ENCODE measurements at places on chromosomes 16 and 17. TPM values are rescaled to one million over a fixed set of nuclear protein-coding genes. Genes with fewer than 3 reads are reported as not detected.

The BICDL2 gene
- 1.9 TPM for total RNA-seq

The YPEL2 gene
- 17.1 TPM for total RNA-seq

The CCDC78 gene
- total RNA-seq: 1.9 TPM

The GAS2L2 gene
- not detected for total RNA-seq

The OTOA gene
- 0.18 TPM for total RNA-seq

GRCh38 chr16:30368792-30369090 is 1.6 kb downstream of the TBC1D10B start:
- H3K27ac ChIP-seq: peak overlapping the region; percentile 80
- DNase-seq: no peak
- peak overlapping the region; percentile 86 for H3K4me3 ChIP-seq
- H3K4me1 ChIP-seq: peaks cover 53% of the 10 kb centered on the region

DNA sequence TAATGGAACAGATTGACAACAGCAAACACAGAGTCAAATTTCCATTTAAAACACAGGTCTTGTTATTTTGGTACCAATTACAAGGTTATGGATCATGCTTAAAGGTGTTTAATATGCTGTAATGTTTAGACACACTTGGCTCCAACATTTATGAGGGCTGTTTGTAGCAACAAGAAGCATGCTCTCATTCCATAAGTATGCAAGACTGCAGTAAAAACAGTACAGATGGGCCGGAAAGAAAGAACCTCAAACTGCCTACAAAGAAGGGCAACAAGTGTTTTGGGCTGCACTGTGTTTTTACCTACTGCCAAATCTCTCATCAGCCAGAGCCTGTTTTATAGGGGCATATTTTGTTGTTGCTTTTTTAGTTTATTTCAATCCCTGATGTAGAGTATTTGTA is 100.5 kb upstream of the HS3ST3A1 start:
- no peak overlapping the region for H3K4me3 ChIP-seq
- no peaks in the 10 kb centered on the region for H3K36me3 ChIP-seq
- no peak for DNase-seq
- H3K27me3 ChIP-seq: peaks cover 3% of the 10 kb centered on the region
- no peak overlapping the region for H3K27ac ChIP-seq

- H3K4me1 ChIP-seq: peaks cover 26% of the 10 kb centered on the region
- H3K27me3 ChIP-seq: no peaks in the 10 kb centered on the region
- H3K36me3 ChIP-seq: peaks cover 14% of the 10 kb centered on the region
- no peak for DNase-seq
- no peak overlapping the region for H3K27ac ChIP-seq
These were observed 39.5 kb downstream of the VMP1 start for GRCh38 chr17:59746849-59747445.

- DNase-seq: no peak
- H3K36me3 ChIP-seq: peaks cover 3% of the 10 kb centered on the region
- no peak overlapping the region for H3K4me3 ChIP-seq
- no peak overlapping the region for H3K27ac ChIP-seq
- peaks cover 7% of the 10 kb centered on the region for H3K27me3 ChIP-seq
These were observed 203.9 kb downstream of the CEP112 start for GRCh38 chr17:65987988-65988387.

- H3K27ac ChIP-seq: peak overlapping the region; percentile 32
- H3K4me1 ChIP-seq: peaks cover 42% of the 10 kb centered on the region
- no peaks in the 10 kb centered on the region for H3K27me3 ChIP-seq
- H3K36me3 ChIP-seq: no peaks in the 10 kb centered on the region
- DNase-seq: peak; percentile 51
- peak overlapping the region; percentile 24 for H3K4me3 ChIP-seq
These were observed 18.0 kb downstream of the C17orf75 start for GRCh38 chr17:32323811-32324491.

DNA sequence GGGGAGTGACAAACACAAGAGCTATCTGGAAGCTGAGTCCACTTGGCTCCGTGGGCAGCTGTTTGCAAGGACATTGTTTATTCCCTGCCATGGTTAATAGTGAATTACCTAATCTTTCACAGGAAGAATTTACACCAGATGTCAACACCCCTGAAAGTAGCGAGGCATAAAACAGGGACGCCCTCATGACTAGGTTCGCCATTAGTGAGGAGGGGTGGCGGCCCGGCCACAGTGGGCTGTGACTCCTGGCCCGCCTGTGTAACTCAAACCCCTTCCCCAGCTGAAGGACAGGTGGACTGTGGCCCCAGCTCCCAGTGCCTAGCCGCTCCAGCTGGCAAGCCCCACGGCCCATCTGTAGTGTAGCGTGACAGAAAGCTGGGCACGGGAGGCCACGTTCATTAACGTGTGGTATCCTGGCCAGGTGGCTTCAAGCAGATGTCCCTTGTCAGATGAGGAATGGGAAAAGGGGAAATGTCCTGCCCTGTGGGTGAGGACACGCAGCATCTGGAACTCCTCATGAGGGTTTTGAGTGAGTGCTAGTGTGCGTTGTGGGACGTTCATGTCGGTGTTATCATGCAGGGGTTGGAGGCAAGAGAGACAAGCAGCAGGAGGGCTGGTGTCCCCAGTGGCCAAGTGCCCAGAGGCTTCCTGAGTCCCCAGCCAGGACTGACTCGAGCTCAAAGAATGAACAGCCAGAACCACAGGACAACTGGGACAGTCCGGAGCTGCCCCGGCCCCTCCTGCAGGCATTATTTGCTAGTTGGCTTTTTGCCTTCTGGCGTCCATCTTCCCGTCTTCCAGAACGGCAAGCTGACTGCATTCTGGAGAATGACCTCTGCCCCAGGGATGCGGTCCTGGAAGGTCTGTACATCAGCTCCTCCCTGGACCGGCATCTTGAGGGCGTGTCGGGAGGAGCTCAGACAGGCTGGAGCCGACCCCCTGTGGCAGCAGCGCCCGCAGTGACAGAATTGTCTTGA is 19.2 kb downstream of the KDM8 start:
- no peaks in the 10 kb centered on the region for H3K27me3 ChIP-seq
- H3K4me3 ChIP-seq: no peak overlapping the region
- DNase-seq: no peak
- H3K36me3 ChIP-seq: peaks cover 37% of the 10 kb centered on the region
- peaks cover 21% of the 10 kb centered on the region for H3K4me1 ChIP-seq

DNA sequence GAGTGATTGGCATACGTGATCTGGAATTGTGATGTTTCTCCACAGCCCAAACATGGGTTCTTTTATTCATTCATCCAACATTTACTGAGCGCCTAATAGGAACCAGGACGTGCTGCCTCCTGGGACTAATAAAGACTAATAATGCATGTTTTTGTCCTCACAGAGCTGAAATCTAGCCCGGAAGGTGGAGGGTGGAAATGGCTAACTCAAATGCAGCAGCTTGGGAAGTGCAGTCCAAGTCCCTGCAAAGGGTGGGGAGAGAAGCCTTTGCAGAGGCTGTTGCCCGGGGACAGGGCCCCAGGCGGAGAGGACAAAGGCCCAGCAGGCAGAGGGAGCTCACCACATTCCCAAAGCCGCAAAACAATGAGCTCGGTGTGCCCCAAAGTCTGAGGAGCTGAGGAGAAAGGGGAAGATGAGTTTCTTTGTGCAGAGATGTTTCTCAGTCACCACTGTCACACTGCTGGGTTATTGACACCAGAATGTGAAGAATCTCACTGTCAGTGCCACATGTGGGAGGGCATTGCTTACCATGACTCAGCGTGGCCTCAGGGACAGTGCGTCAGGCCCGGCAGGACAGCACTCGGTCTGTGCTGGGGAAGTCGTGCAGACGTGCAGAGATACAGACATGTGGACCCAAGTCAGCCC is 118.2 kb upstream of the CHMP6 start:
- no peaks in the 10 kb centered on the region for H3K27me3 ChIP-seq
- peak overlapping the region; percentile 40 for H3K27ac ChIP-seq
- peaks cover 80% of the 10 kb centered on the region for H3K4me1 ChIP-seq

DNA sequence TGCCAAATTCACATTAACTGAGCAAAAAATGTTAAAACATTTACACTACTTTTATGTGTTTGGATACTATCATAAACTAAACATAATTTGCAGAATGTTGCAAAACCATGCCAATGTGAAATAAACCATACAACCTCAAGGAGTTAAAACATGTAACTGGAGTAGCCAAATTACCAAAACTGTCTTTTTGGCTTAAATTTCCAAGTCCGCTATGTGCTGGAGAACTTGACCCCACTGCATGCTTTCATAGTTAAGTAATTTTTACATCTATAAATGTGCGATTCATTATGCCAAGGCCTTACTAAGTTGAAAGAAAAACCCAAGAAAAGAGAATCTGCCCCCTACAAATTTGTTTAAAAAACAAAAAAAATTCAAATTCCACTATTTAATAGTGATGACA is 28.2 kb downstream of the BRD7 start:
- H3K4me3 ChIP-seq: no peak overlapping the region
- H3K4me1 ChIP-seq: peaks cover 56% of the 10 kb centered on the region
- peak overlapping the region; percentile 51 for H3K27ac ChIP-seq
- H3K27me3 ChIP-seq: no peaks in the 10 kb centered on the region
- no peak for DNase-seq

GRCh38 chr16:86401126-86401525 is 109.2 kb upstream of the FOXF1 start:
- no peaks in the 10 kb centered on the region for H3K4me1 ChIP-seq
- H3K4me3 ChIP-seq: no peak overlapping the region
- H3K36me3 ChIP-seq: no peaks in the 10 kb centered on the region
- no peak for DNase-seq
- no peaks in the 10 kb centered on the region for H3K27me3 ChIP-seq

DNA sequence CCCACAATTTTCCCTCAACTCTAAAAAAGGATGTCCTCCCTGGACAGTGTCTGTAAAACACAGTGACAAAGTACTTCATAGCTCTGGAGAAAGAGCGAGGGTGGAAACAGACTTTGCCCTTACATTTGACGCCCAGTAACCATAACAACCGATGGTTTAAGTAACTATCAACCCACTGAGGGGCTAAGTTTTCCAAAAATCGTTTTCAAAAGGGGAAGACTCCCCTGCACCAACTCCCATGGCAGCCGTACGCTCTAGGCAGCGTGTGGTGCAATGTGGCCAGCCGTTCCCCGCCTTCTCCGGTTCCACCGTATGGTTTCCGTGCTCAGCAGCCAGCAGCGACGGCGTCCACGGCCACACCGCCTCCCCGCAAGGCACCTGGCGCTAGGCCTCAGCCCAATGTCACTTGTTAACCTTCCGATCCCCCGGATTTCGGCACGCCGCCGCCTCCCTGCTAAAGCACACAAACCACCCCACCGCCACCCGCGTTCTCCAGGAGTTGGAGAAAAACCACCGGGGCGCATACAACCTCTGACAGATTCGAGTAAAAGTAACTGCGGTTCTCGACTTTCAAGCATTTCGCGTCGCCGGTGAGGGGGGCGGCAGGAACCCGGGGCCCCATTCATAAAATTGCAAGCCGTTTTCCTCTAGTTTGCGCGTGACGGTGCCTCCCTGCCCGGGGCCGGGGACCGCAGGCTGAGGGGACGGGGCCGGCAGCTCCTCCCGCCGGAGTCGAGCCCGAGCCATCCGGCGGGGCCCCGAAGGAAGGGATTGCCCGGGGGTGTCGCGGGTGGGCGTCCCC is 661 bp downstream of the TEX2 start:
- H3K4me1 ChIP-seq: peaks cover 31% of the 10 kb centered on the region
- peak; percentile 70 for DNase-seq
- H3K27ac ChIP-seq: peak overlapping the region; percentile 73
- peaks cover 13% of the 10 kb centered on the region for H3K27me3 ChIP-seq
- no peaks in the 10 kb centered on the region for H3K36me3 ChIP-seq

DNA sequence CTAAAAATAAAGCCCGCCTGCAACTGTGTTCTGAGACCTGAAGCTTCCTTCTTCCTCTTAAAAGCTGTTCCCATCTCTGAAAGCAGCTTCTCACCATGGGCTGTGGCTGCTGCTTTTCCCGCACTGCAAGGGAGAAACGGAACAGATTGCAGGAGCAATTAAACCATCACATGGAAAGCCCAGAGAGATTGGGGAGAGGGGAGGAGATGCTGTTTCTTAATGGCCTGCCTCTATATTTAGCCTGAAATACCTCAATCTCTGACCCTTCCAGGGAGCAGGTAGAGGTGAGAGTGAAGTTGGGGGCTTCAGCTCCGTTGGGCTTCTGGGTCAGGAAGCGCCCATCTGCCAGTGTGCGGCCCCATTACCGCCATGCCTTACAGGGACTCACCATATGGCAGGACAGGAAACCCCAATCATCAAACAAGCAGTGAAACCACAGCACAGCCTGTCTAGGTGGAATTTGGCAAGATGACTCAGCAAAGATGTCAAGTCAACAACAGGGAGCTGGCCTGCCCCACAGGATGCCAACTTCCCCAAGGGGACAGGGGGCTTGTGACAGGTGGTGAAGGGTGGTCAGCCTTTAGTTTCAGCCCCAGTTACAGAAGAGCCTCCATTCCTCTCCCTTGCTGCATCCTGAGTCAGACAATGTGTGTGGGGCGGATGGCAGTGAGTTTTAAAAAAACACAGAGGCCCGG is 286.6 kb upstream of the CCL2 start:
- H3K27ac ChIP-seq: peak overlapping the region; percentile 84
- peaks cover 44% of the 10 kb centered on the region for H3K4me1 ChIP-seq

DNA sequence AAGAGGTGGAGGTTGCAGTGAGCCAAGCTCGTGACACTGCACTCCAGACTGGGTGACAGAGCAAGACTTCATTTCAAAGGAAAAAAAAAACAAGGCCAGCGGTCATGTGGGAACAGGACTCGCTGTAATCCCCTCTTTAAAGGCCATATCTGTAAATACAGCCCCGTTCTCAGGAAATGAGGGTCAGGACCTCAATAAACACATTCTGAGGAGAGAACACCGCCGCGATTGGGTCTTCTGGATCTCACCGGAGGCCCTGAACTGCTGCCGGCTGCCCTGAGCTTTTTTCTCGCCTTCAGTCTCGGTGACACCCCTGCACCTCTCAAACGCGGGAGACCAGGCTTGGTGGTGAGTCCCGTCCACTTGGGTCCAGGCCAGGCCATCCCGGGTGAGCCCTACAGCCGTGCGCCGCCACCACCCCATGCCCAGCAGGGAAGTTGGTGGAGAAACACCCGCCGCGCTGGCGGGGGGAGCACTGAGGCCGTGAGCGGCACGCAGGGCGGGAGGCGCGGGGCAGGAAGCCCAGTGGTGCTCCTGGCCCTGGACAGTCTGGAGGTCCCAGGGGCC is 28.4 kb downstream of the SLC25A10 start:
- no peak overlapping the region for H3K4me3 ChIP-seq
- H3K36me3 ChIP-seq: no peaks in the 10 kb centered on the region
- H3K4me1 ChIP-seq: peaks cover 5% of the 10 kb centered on the region
- H3K27ac ChIP-seq: no peak overlapping the region

GRCh38 chr17:41599680-41600079 is 12.9 kb downstream of the KRT16 start:
- H3K4me3 ChIP-seq: no peak overlapping the region
- DNase-seq: no peak
- H3K27ac ChIP-seq: no peak overlapping the region
- no peaks in the 10 kb centered on the region for H3K4me1 ChIP-seq
- no peaks in the 10 kb centered on the region for H3K36me3 ChIP-seq
- H3K27me3 ChIP-seq: peaks cover 20% of the 10 kb centered on the region

GRCh38 chr16:30569281-30569680 is 2.2 kb downstream of the ZNF688 start:
- H3K27me3 ChIP-seq: no peaks in the 10 kb centered on the region
- peaks cover 51% of the 10 kb centered on the region for H3K4me1 ChIP-seq
- no peak for DNase-seq
- H3K27ac ChIP-seq: peak overlapping the region; percentile 99
- H3K36me3 ChIP-seq: peaks cover 7% of the 10 kb centered on the region
